ENCODE measurements at places on chromosomes 3 and 15. TPM values are rescaled to one million over a fixed set of nuclear protein-coding genes. Genes with fewer than 3 reads are reported as not detected.

MINAR1 gene
- total RNA-seq: 3.9 TPM

CCR8 gene
- total RNA-seq: 18.3 TPM

ASB14 gene
- 0.24 TPM for total RNA-seq

SSR3 gene
- 98.5 TPM for total RNA-seq

HGD gene
- not detected for total RNA-seq
